ENCODE measurements at places on chromosomes 7 and 10. TPM values are rescaled to one million over a fixed set of nuclear protein-coding genes. Genes with fewer than 3 reads are reported as not detected.

DNA sequence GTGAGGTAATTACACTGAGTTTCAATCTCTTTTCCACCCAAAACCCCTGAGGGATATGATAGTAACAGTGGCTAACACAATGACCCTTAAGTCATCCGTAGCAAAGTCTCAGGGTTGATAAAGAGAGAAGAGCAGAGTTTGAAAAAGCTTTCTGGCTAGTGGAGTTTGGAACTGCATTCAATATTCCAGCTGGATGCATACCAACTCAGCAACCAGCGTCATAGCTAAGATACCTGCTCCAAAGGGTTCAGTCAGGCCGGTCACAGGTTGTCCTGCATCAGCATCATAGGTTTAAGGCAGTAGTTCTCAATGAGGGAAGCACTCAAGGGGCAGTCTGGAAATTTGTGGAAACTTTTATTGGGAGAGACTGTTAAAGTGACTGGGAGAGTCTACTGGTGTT is 93.5 kb downstream of the CNOT4 start:
- H3K4me1 ChIP-seq, result no peaks in the 10 kb centered on the region
- no peaks in the 10 kb centered on the region for H3K27me3 ChIP-seq
- H3K36me3 ChIP-seq, result peaks cover 4% of the 10 kb centered on the region
- no peak overlapping the region for H3K27ac ChIP-seq

DNA sequence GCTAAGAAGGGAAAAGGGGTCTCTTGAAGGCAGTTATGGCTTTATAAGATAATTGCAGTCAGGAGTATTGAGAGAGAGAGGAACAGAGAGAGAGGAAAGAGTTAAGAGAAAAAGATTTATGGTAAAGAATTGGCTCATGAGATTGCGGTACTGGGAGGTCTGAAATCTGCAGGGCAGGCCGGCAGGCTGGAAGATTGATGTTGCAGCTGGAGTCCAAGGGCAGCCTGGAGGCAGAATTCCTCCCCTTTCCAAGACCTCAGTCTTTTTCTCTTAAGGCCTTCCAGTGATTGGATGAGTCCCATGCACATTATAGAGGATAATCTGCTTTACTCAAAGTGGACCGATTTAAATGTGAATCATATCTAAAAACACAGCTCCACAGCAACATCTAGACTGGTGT is 68.4 kb downstream of the HACD1 start:
- H3K4me3 ChIP-seq, result no peak overlapping the region
- no peaks in the 10 kb centered on the region for H3K4me1 ChIP-seq
- no peaks in the 10 kb centered on the region for H3K36me3 ChIP-seq
- no peak for DNase-seq
- no peak overlapping the region for H3K27ac ChIP-seq

GRCh38 chr7:51634025-51634424 is 317.4 kb upstream of the COBL start:
- no peak overlapping the region for H3K4me3 ChIP-seq
- H3K36me3 ChIP-seq, result no peaks in the 10 kb centered on the region

- no peaks in the 10 kb centered on the region for H3K36me3 ChIP-seq
- H3K4me1 ChIP-seq, result no peaks in the 10 kb centered on the region
- no peak overlapping the region for H3K4me3 ChIP-seq
- no peak overlapping the region for H3K27ac ChIP-seq
- H3K27me3 ChIP-seq, result peaks cover 42% of the 10 kb centered on the region
Observed at GRCh38 chr7:148395990-148396716, 194.4 kb upstream of the C7orf33 start.

- H3K4me1 ChIP-seq, result peaks cover 43% of the 10 kb centered on the region
Observed at GRCh38 chr7:130881091-130881798, 147.2 kb upstream of the KLF14 start.

- no peaks in the 10 kb centered on the region for H3K4me1 ChIP-seq
- no peak overlapping the region for H3K4me3 ChIP-seq
- no peaks in the 10 kb centered on the region for H3K27me3 ChIP-seq
- peaks cover 2% of the 10 kb centered on the region for H3K36me3 ChIP-seq
- DNase-seq, result no peak
Observed at GRCh38 chr7:108368466-108368865, 87.8 kb downstream of the NRCAM start.

The TRIM50 gene
- total RNA-seq, result not detected

The CFAP46 gene
- 0.26 TPM for total RNA-seq

The IGFBP1 gene
- total RNA-seq, result not detected

The METTL27 gene
- 1.8 TPM for total RNA-seq

The SMO gene
- 2.0 TPM for total RNA-seq

The ARHGAP12 gene
- total RNA-seq, result 5.2 TPM

The HOXA10 gene
- total RNA-seq, result 0.26 TPM

The DRGX gene
- not detected for total RNA-seq

GRCh38 chr7:151372612-151373265 is 31.1 kb downstream of the NUB1 start:
- H3K27ac ChIP-seq, result no peak overlapping the region
- no peaks in the 10 kb centered on the region for H3K27me3 ChIP-seq
- DNase-seq, result no peak
- H3K4me1 ChIP-seq, result peaks cover 10% of the 10 kb centered on the region
- H3K36me3 ChIP-seq, result no peaks in the 10 kb centered on the region

- H3K27me3 ChIP-seq, result no peaks in the 10 kb centered on the region
- no peak overlapping the region for H3K4me3 ChIP-seq
- H3K4me1 ChIP-seq, result no peaks in the 10 kb centered on the region
Observed at GRCh38 chr10:31197886-31198285, 121.1 kb upstream of the ZEB1 start.

The TSPAN12 gene
- 0.19 TPM for total RNA-seq

The ODAD2 gene
- not detected for total RNA-seq

All from activated T-cell treated with anti-CD3 and anti-CD28 coated beads, Interleukin-2, amount 50 U/mL, for 72 hours (primary cell).